ENCODE measurements at places on chromosomes 13 and 19.
A peak's percentile ranks its signal among the peaks of the same experiment; 100 is the strongest.

GRCh38 chr13:98368019-98368418 is 190.9 kb upstream of the RNF113B start:
- no peak for DNase-seq

DNA sequence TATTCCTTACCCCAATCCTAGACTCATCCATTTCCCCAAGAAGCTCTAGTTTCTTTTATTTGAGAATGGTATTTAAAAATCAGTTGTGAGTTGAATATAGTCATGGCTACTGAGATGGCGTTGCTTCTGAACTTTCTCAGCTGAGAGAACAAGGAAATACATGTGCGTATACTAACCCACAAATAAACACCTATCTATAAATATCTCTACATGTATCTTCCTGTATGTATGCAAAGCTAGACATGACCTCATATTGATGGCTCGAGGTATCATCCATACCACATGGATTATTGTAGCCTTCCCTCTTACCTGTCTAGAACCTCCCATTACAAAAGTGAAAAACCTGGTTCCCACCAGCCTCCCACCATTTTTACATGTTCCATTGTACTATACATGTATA is 141.0 kb downstream of the UFM1 start:
- no peak for DNase-seq

- no peak for DNase-seq
These were observed 1747.9 kb upstream of the SPRY2 start for GRCh38 chr13:82088781-82089180.

DNA sequence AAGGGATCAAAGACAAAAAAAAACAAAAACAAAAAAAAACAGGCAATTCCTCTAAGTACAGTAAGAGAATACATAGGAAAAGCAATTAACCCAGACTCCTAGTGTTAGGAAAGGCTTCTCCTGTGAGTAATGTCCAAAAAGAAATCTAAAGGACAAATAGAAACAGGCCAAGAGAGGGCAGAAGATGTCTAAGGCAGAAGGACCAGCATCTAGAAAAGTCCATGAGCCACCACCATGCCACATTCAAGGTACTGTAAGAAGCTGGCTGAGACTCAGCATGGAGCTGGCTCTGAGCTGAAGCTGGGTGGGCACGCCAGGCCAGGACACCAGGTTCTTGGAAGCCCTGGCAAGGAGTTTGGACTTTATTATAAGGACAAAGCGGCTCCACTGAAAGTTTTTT is 118.1 kb upstream of the FRY start:
- DNase-seq = no peak

DNA sequence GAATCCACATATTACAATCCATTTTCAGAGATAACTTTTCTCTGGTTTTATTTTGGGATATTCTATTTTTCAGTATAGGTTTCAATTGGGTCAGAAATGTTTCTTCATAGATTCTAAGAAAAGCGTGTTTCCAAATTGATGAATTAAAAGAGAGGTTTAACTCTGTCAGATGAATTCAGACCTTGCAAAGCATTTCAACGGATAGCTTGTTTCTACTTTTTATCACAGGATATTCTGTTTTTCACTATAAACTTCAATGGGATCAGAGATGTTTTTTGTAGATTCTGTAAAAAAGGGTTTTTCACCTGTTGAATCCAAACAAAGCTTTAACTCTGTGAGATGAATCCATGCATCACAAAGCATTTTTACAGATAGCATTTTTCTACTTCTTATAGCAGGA is 1498.1 kb downstream of the UQCRFS1 start:
- no peak for DNase-seq

DNA sequence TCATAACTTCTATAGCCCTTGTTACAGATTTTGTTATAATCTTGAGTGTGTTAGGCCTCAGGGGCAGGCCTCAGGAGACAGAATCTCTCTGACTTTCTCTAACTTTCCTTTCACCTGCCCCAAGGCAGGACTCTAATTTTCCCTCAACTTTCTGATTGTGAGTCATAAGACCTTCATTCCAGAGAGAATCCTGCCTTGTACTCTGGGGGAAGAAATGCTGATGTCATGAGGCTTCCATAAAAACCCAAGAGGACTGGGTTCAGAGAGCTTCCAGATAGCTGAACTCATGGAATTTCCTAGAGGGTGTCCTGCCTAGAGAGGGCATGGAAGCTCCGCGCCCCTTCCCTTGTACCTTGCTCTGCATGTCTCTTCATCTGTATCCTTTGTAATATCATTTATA is 5.3 kb upstream of the KBTBD6 start:
- DNase-seq = no peak

- peak; percentile 88 for DNase-seq
These were observed 3.6 kb upstream of the MYO1F start for GRCh38 chr19:8580710-8581281.

- no peak for DNase-seq
These were observed 14.6 kb downstream of the METTL21C start for GRCh38 chr13:102680133-102680717.

DNA sequence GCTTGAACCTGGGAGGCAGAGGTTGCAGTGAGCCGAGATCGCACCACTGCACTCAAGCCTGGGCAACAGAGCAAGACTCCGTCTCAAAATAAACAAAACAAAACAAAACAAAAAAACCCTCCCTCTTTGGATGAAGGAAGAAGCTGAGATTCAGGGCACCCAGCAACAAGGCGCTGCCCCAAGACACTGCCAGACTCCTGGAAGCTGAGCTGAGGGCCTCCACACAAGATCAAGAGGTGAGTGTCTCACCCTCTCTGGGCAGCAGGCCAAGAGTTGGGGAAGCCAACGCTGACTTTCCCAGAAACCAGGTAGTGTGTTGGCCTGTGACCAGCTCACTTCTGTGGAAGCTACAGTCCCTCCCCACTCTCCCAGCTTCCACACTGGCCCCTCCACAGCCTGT is 3.7 kb upstream of the TYROBP start:
- no peak for DNase-seq

GRCh38 chr13:26475176-26476110 is 82.0 kb upstream of the WASF3 start:
- no peak for DNase-seq

GRCh38 chr13:102707467-102707866 is 12.6 kb upstream of the METTL21C start:
- DNase-seq = peak; percentile 31

GRCh38 chr13:27889471-27889870 is 30.3 kb upstream of the PDX1 start:
- no peak for DNase-seq

GRCh38 chr19:55586976-55587668 is 6.5 kb upstream of the ZNF579 start:
- peak; percentile 97 for DNase-seq

- no peak for DNase-seq
These were observed 29.9 kb downstream of the SIPA1L3 start for GRCh38 chr19:37936886-37937285.
